Stimulated activated CD8-positive, alpha-beta memory T cell treated with anti-CD3 and anti-CD28 coated beads, Interleukin-4, amount 100 ng/mL, for 4 hours (primary cell): ENCODE measurements at places on chromosomes 4 and X.

- no peak for DNase-seq
Measured at GRCh38 chr4:85783483-85783882, 308.5 kb downstream of the ARHGAP24 start.

- DNase-seq: no peak
Measured at GRCh38 chr4:112517911-112518310, 1.9 kb upstream of the NEUROG2 start.

GRCh38 chr4:123462007-123462406, 65.4 kb downstream of the SPRY1 start:
- DNase-seq: no peak

DNA sequence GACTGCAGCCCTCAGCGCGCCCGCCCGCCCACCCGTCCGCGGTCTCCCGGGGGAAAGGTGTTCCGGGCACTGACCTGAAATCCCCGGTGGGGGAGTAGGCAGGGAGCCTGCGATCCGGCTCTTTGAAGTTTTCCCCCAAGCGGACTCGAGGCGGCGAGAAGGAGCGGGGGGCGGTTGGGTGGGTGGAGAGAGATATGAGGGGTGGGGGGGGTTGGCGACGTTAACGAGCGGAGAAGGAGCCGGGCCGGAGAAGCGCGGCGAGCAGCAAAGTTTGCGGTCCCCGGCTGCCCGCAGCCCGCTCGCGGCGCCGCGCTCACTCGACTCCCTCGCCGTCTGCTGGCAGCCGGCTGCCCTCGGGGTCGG, 636 bp downstream of the BCOR start:
- no peak for DNase-seq

- no peak for DNase-seq
Measured at GRCh38 chr4:56289934-56290333, 97.4 kb downstream of the AASDH start.

DNA sequence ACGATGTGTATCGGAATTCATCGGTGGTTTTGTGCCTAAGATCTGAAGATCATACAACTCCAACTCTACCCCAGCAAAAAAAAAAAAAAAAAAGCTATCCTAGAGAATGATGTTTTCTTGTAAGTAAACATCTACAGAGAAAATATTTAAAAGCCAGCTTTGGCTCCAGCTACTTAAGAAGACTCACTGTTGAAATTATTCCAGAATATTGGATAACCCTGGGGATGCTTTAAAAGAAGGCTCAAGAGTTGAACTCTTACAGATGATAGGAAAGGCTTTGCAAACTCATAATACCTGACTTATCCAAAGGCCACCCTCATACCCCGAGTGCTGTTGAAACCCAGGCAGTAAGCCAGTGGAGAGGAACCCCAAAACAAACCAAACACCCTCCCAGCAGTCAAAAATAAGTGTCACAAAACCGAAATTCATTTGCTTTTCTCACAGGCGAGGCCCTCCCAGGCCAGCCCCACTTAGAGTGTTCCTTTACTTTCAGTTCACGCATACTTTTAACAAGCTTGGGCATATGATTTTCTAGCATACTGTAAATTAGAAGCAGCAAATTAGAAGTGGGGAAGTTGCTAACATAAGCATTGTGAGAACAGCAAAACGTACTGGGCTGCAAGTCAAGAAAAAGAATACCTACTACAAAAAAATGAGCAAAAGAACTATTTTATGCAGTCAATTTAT, 2.7 kb upstream of the AMELX start:
- no peak for DNase-seq

- no peak for DNase-seq
Measured at GRCh38 chrX:153960786-153961185, 10.8 kb downstream of the HCFC1 start.

- DNase-seq: no peak
Measured at GRCh38 chr4:15031993-15032675, 29.9 kb downstream of the CPEB2 start.

DNA sequence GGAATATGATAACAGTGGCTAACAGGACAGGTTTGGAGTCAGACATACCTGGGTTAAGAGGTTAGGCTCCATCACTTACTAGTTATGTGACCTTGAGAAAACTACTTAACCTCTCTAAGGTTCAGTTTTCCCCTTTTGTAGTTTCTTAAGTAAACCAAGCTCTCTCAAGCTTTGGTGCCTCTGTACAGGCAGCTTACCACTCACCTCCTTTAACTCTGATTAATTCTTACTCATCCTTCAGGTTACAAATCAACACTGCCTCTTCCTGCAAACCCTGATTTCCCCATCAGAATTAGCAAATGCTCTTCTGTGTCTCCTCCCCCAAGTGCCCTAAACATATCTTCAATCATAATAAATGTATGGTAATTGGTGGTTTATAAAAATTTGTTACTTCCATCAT, 3.5 kb upstream of the SERTM2 start:
- no peak for DNase-seq

DNA sequence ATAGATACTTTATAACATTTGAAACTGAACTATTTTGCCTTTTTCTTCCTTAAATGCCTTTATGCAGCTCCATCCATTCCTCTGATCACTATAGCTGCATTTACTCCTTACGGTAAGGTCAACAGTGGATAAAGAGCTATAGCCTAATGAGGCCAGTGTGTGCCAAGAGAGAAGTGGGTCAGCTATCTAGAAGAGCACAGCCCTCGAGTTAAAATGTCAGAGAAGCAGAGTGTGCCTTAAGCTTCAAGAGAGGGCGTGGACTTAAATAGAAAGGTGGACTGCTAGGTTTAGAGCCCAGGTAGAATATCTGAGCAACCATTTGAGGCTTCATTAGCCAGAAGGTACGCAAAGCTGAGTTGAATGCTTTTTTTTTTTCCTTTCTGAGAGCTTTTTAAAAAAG, 347.4 kb downstream of the BMPR1B start:
- DNase-seq: no peak

DNA sequence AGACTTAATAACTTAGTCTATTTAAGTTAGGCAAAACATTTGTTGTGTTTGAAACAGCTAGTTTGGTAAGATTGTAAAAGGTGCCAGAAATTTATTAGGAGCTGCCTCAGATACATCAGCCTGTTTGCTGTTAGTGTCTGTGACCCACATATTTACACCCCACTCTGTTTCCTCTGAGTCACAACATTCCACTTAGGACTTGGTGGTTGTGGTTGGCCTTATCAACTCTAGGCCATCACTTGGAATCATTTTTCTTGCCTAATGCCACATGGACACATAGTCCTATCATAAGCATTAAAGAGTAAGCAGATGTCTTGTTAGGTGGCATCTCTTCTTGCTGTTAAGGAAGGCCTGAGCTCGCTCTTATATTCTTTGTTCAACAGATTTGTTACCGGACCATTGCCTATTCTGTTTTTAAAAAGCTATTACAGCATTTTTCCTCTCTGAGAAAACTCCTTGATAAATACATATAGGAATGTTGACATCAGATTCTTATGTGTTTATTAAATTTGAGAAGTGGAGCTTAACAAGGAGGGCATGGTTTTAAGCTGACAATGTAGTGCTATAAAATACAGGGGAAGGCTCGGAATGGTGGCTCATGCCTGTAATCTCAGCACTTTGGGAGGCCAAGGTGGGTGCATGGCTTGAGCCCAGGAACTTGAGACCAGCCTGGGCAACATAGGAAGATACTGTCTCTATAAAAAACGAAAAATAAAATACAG, 51.2 kb upstream of the PGRMC2 start:
- no peak for DNase-seq

DNA sequence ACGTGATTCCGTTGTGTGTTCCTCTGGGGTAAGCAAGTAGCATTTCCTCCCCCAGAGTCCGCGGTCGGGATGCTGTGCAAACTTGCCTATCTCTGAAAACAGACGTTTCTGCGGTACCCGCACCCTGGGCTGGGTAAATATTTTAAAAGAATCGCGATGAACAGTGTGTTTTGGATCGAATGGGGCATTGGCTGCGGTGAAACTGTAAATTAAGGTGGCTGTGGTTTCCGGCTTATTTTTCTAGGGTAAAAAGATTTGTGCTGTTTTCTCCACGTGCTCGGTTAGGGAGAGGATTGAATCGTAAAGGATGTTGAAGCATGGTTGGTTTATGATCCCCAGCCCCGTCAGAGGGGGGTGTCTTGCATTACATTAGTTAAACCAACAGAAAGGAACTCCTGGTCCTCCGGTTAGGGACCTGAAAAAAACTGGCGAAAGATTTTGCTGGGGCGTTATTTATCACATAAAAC, 1.2 kb downstream of the HHIP start:
- no peak for DNase-seq

DNA sequence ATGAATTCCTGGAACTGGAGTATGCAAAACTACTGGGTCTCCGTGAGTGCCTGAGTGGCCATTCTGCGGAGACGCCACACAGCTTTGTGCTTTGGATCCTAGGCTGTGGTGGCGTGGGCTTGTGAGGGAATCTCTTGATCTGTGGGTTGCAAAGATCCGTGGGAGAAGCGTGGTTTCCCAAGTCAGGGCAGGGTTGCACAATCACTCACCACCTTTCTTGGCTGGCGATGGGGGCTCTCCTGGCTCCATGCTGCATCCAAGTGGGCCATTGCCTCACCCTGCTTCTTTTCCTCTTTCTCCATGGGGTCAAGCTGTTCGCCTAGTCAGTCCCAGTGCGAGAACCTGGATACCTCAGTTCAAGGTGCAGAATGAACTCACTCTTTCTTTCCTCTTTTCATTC, 62.5 kb downstream of the SLAIN2 start:
- no peak for DNase-seq

GRCh38 chr4:88162626-88163025, 4.2 kb upstream of the ABCG2 start:
- no peak for DNase-seq

DNA sequence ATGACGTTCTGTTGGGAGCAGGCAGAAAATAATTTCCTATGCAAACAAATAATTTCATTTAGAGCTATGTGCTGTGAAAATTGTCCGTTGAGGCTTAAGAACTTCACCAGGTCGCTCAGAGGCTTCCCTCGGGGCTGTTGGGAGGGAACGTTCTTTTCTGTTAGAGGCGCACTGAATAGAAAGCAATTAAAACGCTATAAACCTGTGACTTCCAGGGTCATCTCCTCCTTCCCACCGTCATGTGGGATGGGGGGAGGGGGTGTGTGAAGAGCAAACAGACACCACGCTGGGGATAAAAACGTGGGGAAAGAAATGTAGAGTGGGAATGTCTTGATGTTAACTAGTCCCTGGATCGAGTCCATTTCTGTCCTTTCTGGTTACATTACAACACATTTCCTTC, 35.2 kb upstream of the ZNF518B start:
- no peak for DNase-seq

DNA sequence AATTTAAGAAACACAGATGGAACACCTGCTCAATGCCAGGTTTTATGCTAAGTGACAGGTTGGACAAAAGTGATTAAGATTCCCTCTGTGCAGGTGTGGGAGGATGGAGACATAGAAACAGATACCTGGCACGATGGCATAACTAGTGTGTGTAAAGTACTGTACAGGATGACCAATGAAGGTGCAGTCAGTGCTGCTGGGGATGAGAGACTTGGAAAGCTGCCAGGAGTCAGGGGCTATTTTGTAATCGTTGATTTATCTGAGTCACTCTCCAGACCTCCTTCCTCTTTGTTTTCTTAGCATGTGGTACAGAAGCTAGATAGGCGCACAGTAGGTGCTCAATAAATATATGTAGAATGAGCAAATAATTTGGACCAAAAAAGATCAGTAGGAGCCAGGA, 58.2 kb downstream of the CWH43 start:
- no peak for DNase-seq

DNA sequence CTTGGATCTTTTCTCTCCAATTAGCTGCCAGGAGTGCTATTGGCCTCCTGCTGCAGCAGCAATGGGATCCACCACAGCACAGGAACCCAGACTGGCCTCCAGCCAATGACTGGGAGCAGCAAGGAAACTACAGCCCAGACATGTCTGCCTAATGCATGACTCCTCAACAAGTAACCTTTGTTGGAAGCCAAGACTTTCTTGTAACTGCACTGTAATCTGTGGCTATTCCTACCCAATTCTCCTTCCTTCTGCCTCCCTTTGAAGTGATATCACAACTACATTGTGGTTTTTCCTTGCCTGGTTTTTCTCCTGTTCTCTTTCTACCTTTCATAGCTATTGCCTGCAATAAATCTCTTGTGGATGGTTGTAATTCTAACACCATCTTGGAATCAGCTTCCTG, 39.8 kb downstream of the SNCA start:
- DNase-seq: no peak

DNA sequence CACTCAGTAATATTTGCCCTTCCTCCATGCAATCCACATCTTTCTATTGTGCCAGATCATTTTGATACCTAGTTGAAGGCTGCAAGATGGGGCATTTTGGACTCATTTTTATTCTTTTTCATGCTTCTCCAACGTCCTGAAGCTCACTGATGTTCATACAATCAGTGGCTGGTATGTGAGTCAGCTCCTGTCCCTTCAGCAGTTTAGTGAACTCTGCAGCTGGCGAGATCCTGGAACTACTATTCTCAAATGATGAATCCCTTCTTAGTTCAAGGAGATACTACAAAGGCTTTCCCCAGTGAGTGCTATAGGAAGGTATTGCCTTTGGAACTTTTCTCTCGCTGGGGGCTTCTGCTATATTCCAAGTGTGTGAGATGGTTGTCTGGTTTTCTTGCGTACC, 9.6 kb upstream of the CCDC149 start:
- DNase-seq: no peak

DNA sequence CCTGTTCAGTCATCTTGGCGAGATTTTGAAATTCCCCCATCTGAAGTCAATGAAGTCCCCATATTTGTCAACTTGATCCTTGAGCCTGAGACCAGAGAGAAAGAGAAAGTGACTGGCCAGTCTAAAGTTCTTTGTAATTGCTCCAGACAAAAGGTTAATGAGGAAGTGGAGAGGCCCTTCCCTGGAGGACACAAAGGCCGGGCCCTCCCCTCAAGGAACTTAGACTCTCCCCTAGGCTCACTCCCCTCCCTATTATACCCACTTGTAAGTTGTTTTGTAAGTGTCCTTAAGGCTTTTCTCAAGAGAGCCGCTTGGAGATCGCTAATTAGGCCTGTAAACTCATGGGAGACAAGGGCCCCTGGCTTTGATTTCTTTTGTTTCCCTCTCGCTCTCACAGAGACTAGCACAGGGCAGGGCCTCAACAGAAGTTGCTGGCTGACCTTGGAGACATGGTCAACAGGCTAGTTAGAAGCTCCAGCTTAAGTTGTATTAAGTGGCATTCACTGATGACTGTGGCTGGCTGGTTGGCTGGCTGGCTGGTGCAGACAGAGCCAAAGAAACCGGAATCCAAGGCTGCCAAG, 20.3 kb upstream of the GPC4 start:
- DNase-seq: no peak

DNA sequence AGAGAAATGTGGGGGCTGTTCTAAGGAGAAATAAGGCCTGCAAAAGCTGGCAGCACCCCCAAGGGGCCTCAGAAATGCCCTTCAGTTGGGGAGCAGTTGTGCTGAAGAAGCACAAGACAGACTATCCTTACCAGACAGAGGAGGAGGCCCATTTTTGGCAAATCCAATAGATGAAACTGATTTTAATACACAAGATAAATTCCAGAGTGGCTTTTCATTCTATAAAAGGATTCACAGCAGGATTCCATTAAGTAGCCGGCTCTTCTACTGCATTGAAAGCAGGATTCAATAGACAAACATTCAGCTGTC, 8.1 kb downstream of the SEPTIN6 start:
- DNase-seq: no peak

- no peak for DNase-seq
Measured at GRCh38 chrX:111264385-111264784, 5.9 kb downstream of the CAPN6 start.
